Brain (organoid and tissue), 16 donors: ENCODE measurements at places on chromosomes 16 and 17.

DNA sequence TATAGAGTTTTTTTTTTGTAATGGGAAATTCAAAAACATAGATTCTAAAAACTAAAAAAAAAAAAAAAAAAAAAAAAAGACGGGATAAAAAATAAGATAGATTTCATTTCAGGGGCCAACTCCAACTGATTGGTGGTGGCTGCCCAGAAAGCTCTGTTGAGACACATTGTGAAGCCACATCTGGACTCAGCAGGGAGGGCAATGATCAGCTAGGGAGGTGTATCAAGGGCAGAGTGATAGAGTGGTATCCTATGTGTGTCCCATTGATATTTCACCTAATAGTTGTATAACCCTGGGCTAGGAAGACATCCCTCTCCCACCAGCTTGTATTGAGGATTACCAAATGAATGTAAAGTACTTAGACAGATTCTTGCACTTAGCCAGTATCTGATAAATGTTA, 6.7 kb upstream of the CMTR2 start:
- no peak for DNase-seq

- DNase-seq = no peak
Measured at GRCh38 chr16:88503374-88503770, 50.3 kb downstream of the ZFPM1 start.

GRCh38 chr16:87963400-87963799, 12.2 kb downstream of the BANP start:
- DNase-seq = no peak

- no peak for DNase-seq
Measured at GRCh38 chr16:30444231-30445148, 1.2 kb downstream of the SEPHS2 start.

GRCh38 chr17:70493277-70493874, 324.0 kb downstream of the KCNJ2 start:
- no peak for DNase-seq

DNA sequence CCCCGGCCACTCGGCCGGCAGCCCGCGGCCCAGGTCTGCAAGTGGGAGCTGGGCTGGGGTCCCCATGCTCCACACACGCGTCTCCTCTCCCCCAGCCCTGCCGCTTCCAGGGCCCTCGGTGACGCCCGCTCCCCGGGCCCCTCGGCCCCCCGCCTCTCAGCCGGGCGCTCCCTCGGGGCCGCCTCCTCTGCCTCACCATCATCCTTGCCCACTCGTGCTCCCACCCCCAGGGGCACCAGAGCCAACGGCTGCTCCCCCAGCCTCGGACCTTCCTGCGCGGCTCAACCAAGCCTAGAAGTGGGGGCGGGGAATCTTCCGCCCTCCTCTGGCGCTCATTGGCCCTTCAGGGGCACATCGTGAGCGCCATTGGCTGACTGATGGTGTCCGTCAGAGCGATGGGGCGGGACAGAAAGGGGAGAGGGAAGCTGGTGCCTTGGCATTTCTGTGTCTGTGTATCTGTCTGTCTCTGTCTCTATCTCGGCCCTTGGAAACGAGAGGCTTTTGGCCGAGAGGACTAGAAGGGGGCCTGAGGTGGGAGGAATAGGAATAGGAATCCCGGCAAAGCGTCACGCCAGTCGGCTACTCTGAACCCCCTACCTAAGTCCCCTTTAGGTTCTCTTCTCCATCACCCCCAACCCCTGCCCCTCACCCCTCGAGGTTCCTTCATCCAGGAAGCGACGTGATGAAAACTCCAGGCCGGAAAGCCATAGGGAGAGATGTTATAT, 88.9 kb downstream of the CDC27 start:
- DNase-seq = peak; percentile 96

DNA sequence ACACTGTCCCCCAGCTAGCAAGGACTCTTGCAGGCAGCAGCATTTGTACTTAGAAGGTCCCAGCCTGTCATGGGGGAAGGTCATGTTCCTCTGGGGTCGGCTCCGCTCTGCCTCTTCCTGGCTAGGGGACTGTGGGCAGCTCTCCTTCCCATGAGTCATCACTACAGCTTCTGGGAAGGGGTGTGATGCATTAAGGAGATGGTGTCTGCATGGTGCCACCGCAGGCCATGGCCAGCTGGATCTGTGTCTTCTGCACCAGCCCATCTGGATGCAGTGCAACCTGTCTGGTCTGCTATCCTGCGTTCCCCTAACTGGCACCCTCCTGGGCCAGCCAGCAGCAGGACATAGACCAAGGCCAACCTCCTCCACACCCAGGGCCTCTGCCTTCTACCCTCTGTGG, 6.3 kb downstream of the STARD3 start:
- DNase-seq = no peak

DNA sequence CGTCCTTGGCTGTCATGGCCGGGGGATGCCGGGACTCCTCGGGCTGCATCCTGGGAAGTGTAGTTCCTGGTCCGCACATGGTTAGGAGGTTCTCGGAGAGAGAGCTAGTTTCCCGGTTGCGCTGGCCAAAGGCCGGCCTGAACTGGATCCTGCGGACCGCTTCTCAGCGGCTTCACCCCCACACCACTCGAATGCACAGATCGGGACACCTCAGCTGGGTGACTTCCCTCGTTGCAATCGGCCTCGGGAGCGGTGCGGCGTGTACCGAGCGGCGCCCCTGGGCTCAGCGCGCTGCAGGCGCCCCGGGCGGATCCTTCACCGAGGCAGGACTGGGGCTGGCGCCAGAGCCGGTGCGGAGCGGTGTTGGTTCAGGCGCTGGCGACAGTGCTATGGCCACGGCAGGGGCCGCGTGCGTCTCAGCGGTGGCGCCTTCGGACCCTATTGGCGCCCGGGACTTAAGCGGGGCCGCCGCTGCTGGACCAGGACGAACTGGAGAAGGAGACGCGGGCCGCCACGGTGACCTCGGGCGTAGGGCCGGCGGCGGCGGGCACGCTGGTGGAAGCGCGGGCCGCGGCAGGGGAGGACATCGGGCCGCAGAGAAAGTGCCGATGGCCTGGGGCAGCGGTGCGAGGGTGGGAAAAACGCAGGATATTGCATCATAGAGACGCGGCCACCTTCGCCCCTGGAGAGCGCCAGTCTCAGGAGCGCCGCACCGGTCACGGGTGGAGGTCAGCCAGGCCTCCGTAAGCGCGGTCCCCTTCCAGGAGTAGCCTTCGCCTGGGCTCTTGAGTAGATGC, 11.4 kb downstream of the ZNF629 start:
- peak; percentile 92 for DNase-seq

DNA sequence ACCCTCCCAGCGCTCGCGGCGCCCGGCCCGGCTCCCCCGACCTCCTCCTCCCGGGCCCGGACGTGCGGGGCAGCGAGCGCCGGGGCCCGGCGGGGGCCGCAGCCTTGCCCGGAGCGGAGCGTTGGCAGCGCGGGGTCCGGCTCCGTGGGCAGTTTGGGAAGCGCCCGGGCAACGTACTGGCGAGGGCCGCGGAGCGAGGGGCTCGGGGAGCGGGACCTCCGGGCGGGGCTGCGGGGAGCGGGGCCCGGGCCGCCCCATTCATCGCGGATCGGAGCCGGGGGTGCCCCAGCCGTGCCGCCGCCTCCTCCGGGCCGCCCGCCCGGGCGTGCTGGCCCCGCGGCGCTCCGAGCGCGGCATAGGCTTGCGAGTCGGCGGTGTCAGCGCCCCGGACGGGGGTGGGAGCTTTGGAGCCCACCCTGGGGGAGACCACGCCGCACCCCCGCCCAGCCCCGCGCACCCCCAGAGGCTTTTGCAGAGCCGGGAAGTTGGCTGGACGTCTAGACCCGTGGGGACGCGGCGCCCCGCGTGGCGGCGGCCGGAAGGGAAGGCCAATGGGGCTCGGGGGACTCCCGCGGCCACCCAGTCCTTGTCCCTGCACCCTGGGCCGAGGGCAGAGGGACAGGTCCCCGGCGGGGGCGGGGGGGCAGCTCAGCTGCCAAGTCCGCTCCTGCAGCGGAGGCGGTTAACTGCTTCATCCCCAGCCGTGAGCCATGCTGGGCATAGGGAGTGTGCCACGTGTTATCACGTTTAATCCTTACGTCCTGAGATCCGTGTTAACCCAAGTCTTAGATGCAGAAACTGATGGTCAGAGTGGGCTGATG, 852 bp downstream of the ZNF469 start:
- DNase-seq = peak; percentile 43

- no peak for DNase-seq
Measured at GRCh38 chr17:31587462-31587861, 196.0 kb downstream of the RAB11FIP4 start.

DNA sequence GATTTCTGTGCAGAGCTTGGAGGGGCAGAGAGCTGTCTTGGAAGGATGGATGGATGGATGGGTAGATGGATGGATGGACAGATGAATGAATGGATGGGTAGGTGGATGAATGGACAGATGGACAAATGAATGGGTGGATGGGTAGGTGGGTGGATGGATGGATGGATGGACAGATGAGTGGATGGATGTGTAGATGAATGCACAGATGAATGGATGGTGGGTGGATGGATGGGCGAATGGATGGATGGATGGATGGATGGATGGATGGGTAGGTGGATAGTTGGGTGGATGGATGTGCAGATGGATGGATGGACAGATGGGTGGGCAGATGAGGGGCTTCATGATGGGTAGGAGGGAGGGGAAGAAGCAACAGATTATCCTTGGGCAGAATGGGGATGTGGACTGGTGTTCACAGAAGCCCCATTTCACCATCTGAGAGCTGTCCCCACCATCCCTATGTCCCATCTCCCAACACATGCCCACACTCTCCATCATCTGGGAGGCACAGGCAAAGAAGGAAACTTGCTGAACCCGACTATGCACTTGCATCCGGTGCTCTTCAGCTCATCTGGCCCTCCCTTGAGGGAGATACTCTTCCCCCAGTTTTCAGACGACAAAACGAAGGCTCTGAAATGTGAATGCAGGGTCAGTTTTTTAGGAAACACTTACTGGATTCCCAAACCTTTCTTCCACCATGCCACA, 57.2 kb downstream of the IL21R start:
- no peak for DNase-seq
